ENCODE measurements at places on chromosomes 12 and 14.

- DNase-seq, result no peak
Observed at GRCh38 chr12:114628199-114628598, 55.8 kb downstream of the TBX3 start.

- no peak for DNase-seq
Observed at GRCh38 chr12:52191841-52192791, at the start of gene KRT80. Gene KRT80 (minus strand): TSS chr12:52192014. CDS start chr12:52191902, 112 bp downstream.

- DNase-seq, result peak; percentile 29
Observed at GRCh38 chr12:13211859-13212664, 15.5 kb downstream of the EMP1 start.

GRCh38 chr12:70351076-70351475, 15.0 kb upstream of the KCNMB4 start:
- no peak for DNase-seq

DNA sequence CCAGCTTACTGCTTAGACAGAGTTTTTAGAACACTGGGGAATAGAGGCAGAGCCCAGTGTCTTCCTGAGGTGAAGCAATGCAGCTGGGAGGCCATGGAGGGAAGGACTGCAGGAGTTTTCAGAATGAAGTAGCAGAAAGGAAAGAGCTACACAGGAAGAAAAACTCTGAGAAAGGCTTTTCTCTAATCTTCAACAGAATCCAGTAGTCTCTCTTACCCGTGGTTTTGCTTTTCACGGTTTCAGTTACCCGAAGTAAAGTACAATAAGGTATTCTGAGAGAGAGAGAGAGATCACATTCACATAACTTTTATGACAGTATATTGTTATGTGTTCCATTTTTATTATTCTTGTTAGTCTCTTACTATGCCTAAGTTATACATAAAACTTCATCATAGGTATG, 761.6 kb downstream of the BCL11B start:
- DNase-seq, result no peak

DNA sequence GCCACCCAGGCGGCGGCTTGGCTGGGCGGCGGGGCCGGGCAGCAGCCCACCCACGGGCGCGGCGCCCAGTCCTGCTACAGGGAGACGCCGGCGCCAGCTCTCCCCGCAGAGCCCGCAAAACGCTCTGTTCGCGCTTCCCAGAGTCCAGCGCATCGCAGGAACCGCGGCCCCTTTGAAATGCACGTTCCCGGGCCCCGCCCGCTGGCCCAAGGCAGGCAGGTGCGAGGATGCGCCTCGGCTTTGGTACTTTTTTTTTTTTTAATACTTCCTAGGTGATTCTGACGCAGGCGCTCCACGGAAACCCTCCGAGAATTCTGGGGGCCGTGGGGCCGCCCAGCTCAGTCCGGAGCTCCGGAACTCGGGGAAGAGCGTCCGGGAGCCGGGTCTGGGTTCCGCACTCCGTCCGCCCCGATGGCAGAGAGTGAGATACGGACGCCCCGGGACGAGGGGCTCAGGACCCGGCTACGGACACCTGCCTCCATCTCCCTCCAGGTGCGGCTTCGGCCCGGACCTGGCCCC, 483 bp downstream of the POC1B start:
- DNase-seq, result no peak

GRCh38 chr12:88393017-88393767, 187.1 kb downstream of the KITLG start:
- no peak for DNase-seq

DNA sequence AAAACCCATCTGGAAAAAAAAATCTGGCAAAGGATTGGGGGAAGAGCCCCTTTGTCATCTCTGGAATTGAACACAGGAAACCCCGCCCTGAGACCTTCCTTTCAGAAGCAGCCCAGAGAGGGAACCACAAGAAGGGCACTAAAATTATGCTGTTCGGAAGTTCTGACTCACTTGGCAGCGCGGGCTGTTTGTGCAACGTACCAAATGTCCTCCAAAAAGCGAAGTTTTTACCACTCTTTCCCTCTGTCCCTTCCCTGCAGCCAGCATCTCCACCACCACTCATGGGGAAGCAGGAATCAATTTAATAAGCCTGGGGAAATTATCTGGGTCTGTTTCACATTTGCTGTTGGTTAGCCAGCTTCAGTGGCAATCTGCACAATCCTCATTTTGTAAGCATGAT, 3.2 kb upstream of the SYNE3 start:
- DNase-seq, result no peak

GRCh38 chr12:11684811-11685210, 35.3 kb downstream of the ETV6 start:
- no peak for DNase-seq

GRCh38 chr12:3545121-3545796, 54.3 kb downstream of the PRMT8 start:
- DNase-seq, result no peak

- DNase-seq, result no peak
Observed at GRCh38 chr12:11763760-11764520, 114.5 kb downstream of the ETV6 start.
